WTC11 (cell line): ENCODE measurements at places on chromosomes 11 and 22.

DNA sequence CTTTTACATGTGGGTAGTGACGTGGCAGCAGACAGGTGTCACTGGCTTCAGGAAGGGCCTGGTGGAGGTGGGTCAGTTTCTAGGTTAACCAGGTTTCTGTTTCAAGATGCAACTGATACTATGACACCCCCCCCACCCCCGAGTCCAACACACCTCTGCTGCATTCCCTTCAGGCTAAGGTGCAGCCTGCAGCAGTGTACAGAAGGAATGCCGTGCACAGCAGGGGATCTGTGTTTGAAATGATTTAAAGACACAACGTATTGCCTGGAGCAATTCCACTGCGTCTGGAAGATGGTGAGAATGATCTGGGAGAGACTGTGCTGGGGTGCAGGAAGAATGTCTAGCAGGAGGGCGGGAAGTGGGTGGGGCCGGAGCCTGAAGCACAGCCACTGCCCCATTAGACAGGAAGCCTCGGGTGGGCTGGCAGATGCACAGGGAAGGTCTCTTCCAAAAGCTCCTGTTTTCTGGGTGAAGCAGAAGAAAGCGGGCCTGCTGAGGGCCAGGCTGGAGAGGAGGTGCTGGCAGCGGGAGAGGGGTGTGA lies 11.9 kb upstream of the TESMIN start:
- DNase-seq: peak; percentile 39

GRCh38 chr11:82889133-82890001 lies 10.9 kb downstream of the PRCP start:
- DNase-seq: no peak

GRCh38 chr11:107249054-107249453 lies 208.6 kb downstream of the CWF19L2 start:
- no peak for DNase-seq

- DNase-seq: no peak
Measured at GRCh38 chr11:16278979-16279378, 77.4 kb downstream of the SOX6 start.

GRCh38 chr11:39174196-39174595 lies 2285.3 kb downstream of the LRRC4C start:
- no peak for DNase-seq

DNA sequence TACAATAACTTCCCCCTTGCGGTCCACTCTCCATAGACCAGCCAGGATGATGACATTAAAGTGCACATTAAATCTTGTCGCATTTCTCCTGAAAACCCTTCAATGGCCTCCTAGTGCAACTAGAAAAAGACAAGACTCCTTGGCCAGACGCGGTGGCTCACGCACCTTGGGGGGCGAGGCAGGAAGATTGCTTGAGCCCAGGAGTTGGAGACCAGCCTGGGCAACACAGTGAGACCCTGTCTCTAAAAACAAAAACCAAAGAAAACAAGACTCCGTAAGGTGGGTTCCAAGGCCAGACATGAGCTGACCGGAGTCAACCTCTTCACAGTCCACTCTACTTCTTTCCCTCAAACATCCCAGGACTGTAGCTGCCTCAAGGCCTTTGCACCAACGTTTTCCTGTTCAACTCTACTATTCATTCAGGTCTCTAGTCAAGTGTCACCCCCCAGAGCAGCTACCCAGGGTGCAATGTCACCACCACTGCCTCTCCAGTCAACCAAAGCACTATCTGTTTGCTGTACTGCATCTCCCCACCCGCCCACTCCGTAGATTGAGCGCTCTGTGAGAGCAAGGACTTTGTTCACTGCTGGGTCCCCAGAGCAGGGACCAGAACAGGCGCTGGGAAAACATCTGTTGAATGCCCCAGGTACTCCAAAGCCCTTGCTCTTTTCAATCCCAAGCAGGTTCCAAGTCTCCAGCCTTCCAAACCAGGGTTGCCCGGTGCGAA lies 739 bp downstream of the ZMAT5 start:
- DNase-seq: peak; percentile 23

DNA sequence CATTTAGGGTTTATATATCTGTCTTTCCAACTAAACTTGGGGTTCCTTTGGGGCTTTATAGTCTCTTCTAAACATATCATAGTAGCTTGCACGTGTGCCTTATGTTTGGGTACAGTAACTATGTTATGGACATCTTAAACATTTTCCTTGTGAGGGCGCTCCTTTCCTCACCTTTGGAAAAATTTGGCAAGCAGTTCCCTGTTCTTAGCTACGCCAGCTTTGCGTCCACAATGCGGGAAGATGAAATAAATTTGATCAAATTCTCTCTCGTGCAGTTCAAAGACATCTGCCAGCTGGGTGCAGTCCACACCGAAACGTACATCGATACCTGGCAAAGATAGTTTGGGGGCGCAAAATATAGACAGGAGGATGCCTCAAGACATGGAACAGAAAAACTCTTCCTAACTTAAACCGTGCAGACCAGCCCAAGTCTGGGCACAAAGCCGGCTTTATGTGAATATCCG lies 548 bp downstream of the FDXACB1 start:
- DNase-seq: no peak

GRCh38 chr22:46437671-46438440 lies 99.6 kb downstream of the CELSR1 start:
- DNase-seq: no peak

GRCh38 chr11:93236741-93237675 lies 39.2 kb upstream of the SLC36A4 start:
- DNase-seq: no peak

DNA sequence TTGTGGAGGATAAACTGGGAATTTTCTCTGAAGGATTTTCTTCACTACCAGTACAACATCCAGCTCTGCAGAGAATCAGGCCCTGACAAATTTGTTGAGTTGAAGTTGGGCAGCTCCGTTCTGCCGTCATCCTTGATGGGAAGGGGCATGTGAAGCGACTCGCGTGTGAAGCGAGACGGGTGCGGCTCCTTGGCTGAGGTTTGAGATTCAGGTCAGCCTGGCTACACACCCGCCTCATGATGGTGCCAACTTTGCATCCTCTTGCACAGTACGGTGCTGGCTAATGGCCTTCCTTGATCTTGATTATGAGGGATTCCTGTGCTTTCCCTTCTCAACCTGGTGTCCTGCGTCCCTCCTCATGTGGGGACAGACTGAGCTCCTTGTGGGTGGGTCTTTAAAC lies 19.7 kb upstream of the CDC42EP2 start:
- no peak for DNase-seq

GRCh38 chr11:105298174-105298573 lies 158.6 kb upstream of the CARD18 start:
- no peak for DNase-seq

GRCh38 chr11:99693941-99694492 lies 673.3 kb downstream of the CNTN5 start:
- no peak for DNase-seq

- no peak for DNase-seq
Measured at GRCh38 chr22:32661737-32662586, 139.5 kb upstream of the TIMP3 start.

GRCh38 chr11:1881442-1882264 lies 10.0 kb downstream of the PRR33 start:
- no peak for DNase-seq

GRCh38 chr11:113681282-113681681 lies 24.8 kb downstream of the TMPRSS5 start:
- no peak for DNase-seq

DNA sequence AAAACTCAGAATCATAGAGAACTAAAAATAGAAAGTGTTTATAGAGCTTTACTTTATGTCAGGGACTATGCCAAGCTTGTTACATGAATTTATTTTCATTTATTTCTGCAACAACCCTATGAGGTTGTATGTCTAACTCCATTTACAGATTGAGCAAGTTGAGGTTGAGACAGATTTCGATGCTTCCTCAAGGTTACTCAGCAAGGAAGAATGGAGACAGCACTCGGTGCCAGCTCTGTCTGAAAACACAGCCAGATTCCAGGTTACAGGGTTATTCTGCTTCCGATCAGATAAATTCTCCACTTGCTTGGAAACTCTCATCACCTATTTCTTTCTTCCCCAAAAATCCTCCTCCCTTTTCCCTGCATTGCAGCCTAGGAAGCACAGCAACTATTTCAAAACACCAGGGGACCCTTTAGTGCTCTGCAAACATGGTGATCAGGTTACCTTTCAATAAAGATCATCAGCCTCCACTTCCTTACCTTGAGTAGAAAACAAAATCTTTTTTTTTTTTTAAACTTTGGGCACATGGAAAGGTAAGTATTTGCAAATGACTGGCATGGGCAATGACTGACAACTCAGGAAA lies 7.0 kb downstream of the MMP3 start:
- no peak for DNase-seq

DNA sequence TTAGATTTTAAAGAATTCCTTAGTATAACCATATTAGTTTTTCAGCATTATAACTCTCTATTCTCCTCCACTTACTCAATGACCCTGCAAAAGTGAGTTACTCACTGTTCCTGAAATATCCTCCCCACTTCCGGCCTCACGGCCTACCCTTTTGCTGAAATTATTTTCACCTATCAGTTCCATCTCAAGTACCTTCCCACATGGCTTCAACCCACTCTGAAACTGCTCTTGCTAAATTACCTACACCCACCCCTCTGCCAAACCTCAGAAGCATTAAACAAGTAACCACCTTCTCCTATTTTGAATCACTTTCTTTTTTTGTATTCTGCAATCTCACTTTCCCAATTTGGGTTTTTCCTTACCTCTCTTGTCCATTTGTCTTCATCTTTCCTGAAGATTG lies 37.7 kb downstream of the OR5P2 start:
- no peak for DNase-seq

- no peak for DNase-seq
Measured at GRCh38 chr11:104402812-104403521, 239.0 kb upstream of the PDGFD start.

DNA sequence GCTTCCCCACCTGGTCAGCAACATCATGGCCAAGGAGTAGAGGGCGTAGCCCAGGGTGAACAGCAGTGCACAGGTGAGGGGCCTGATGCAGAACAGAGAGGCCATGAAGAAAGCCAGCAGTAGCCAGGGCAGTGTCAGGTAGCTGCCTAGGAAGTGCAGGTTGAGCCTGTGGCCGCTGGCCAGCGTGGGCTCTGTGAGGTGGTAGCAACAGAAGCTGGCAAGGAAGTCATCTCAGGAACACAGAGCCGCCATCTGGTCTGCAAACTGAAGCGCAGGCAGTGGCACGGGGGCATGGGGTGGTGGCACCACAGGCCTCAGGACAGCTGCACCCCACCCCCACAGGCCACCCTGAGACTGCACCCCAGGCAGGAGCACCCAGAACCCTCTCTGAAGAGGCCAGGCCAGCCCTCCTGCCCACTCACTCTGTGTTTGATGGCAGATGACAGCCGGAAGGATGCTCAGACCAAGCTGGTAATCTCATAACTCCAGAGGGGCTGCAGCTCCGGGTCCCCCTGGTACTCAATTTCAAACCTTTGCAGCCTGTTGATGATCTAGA lies 95.3 kb downstream of the MED15 start:
- no peak for DNase-seq

DNA sequence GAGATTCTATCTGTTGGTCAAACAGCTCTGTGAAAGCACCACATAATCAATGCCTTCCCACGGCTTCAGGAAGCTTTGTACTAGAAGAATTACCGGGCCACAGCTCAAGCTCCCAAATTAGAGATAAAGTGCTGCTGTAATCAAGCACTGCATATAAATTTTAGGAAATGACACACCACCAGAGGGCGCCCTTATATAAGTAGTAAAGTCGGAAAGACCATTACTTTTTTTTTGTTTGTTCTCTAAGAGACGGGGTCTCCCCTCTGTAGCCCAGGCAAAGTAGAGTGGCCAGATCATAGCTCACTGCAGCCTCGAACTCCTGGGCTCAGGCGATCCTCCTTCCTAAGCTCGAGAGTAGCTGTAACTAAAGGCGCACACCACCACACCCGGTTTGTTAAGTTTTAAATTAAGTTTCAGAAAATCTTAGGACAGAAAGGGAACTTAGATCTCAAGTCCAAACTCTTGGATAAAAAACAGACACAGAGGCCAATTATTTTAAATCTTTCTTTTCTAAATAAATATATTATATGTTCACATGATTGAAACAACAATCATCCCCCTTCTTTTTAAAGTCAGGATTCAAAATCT lies 32.6 kb downstream of the PRCP start:
- peak; percentile 79 for DNase-seq

DNA sequence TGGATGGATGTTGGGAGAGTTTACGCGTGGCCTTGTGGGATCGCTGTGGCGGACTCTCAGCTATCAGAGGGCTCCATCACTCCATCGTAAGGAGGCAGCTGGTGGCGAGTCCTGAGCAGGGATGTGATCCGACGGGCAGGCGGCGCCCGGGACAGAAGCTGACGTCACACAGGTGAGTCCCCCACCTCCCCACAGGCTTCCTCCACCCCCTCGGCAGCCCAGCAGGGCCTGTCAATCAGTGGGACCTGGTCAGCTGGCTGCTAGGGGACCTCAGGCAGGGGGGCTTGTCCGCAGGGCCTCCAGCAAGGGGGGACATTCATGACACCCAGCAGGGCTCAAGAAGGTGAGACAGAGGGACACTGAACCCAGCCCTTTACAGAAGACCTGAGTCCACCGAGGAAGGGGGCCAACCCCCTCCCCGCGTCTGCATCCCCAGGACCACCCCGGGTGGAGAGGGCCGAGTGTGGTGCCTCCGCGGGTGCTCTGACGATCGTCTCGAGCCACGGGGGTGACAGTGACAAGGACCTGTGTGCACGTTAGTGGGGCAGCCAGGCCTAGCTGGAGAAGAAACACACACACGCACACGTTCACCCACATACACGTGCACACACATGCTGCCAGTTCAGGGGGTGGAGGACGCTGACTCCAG lies 7.1 kb downstream of the HRAS start:
- no peak for DNase-seq

DNA sequence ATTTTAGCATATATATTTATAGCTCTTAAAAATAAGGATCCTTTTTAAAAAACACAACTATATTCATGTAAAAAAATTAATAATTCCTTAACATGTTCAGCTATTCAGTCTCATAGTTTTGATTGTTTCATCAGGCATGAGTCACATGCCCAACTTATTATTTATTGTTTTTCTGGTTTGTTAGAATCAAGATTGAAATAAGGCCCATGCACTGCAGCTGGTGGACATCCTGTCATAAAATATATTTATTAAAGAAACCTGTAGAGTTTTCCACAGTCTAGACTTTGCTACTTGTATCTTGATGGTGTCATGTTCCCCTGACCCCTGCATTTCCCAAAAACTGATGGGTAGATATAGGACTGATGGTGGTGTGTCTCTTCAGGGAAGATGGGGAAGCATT lies 77.4 kb downstream of the PARVA start:
- DNase-seq: no peak

- DNase-seq: no peak
Measured at GRCh38 chr11:47918882-47919495, 61.4 kb upstream of the PTPRJ start.

DNA sequence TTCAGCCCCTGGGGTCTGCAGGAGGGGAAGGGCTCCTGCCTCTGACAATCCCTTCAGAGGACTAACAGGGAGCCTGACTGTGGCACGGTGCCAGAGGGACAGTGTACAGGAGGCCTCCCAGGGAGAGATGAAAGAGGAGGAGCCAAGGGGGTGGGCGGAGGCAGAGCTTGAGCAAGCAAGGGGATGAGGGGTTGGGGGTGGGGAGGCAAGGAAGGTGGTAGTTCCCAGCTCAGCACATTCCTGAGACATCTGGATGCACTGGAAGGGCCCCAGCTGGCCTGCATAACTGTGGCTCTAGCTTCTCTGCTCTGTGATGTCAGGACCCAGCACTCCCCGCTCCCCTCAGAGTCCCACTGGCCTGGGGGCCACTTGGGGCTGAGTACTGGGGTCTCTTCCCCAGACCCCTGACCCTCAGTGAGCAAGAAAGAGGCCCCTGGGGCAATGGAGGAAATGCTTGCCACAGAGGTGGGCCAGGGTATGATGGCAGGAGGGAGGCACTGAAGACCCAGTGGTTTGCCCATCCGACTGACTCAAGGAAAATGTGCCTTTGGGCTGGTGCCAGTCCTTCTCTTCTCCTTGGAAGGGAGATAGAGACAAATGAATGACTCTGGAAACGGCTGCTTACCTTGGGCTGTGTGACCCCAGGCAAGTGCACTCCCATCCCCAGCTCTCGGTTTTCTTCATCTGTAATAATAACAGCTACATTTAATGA lies 13.3 kb downstream of the CREB3L1 start:
- DNase-seq: peak; percentile 91
